Stimulated activated CD8-positive, alpha-beta memory T cell treated with anti-CD3 and anti-CD28 coated beads, Interleukin-15, amount 100 ng/mL, for 24 hours (primary cell): ENCODE measurements at places on chromosomes 4 and X.

GRCh38 chrX:132732236-132732635, 226.2 kb downstream of the HS6ST2 start:
- no peak for DNase-seq

- no peak for DNase-seq
Observed at GRCh38 chr4:163137581-163137980, 29.1 kb downstream of the NAF1 start.

GRCh38 chr4:158826057-158826456, 57.2 kb downstream of the FNIP2 start:
- DNase-seq, result no peak

GRCh38 chr4:184955116-184955515, 63.2 kb upstream of the HELT start:
- DNase-seq, result no peak

DNA sequence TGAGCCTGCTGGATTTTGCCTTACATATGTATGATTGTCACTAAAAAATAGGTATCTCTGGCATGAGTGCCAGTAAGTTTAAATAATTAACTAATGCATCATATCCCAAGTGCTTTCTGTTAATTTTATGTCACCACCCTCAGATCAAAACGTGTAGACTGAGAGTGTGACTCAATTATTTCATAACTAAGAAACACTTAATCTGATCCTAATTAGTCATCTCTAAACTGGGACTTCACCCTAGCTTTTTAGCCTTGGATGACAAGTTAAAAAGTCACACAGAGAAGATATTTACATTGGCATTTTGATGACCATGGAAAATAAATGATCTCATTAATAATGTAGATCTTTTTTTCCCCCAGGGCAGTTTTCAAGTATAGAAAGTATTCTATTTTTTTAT, 23.1 kb upstream of the SLC6A14 start:
- no peak for DNase-seq

- DNase-seq, result no peak
Observed at GRCh38 chr4:1544861-1545281, 138.6 kb upstream of the NKX1-1 start.

- no peak for DNase-seq
Observed at GRCh38 chr4:2058264-2059045, 672 bp upstream of the NAT8L start.

DNA sequence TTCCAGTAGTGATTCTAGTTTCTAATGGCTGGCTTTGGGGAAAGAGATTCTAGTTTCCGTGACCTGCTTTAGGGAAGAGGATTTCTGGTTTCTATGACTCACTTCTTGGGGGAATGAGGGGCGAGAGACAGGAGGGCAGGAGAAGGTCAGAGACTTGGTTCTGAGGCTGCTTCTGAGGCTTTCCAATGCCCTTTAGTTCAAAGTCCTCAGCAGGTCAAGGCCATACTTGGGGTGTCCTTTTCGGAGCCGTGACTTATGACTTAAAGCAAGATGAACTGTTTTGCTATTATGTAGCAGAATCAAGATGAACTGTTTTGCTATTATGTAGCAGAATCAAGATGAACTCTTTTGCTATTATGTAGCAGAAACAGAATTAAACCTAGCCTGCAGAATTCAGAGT, 52.2 kb upstream of the TLR3 start:
- DNase-seq, result no peak
